Activated CD4-positive, alpha-beta memory T cell treated with anti-CD3 and anti-CD28 coated beads for 36 hours (primary cell): ENCODE measurements at places on chromosomes 5 and 9. TPM values are rescaled to one million over a fixed set of nuclear protein-coding genes. Genes with fewer than 3 reads are reported as not detected.

DNA sequence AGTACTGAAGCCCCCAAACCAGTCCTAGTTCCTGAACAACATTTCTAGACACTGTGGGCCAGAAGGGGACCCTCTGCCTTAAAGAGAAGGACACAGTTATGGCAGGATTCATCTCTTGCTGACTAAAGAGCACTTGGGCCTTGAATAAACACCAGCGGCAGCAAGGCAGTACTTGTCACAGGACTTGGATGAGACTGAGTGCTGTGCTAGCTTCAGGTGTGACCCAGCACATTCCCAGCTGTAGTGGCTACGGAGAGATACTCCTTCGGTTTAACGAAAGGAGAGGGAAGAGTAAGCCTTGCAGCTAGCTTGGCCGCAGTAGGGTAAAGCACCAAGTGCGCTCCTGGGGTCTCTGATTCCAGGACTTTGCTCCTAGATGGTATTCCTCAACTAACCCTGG is 10.9 kb upstream of the STX17 start:
- DNase-seq, result no peak

- no peak for DNase-seq
These were observed 21.4 kb downstream of the MEGF10 start for GRCh38 chr5:127311781-127312525.

DNA sequence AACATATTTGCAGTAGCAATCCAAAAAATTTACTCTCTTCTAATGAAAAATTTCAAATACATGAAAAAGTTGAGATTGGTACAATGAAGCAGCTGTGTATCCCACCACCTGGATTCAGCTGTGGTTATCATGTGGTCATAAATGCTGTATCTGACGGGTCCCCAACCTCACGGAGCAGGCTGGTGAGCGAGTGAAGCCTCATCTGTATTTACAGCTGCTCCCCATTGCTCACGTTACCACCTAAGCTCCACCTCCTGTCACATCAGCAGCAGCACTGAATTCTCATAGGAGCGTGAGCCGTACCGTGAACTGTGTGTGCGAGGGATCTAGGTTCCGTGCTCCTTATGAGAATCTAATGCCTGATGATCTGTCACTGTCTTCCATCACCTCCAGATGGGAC is 6.8 kb upstream of the RNF130 start:
- DNase-seq, result no peak

DNA sequence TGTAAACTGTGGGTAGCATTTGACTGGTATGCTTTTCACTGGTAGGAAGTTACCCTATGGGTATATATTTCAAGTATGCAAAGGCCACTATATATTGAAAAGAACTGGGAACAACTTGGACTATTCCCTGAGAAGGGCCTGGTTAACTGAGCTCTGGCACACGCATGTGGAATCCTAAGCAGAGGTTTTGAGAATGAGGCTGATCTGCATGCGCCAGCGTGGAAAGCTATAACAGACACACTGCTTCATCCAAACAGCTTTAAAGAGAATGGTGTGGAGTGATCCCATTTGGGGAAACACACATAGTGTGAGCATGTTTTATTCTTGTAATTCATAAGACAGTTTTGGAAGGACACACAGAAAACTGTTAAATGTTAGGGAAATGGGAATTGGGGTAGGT is 8.4 kb downstream of the NSG2 start:
- DNase-seq, result no peak

- DNase-seq, result no peak
These were observed 82.3 kb downstream of the SLC1A3 start for GRCh38 chr5:36688722-36689121.

GRCh38 chr5:156594406-156594805 is 255.7 kb upstream of the PPP1R2B start:
- DNase-seq, result no peak

- DNase-seq, result peak; percentile 85
These were observed 36.0 kb downstream of the SARDH start for GRCh38 chr9:133701981-133702797.

DNA sequence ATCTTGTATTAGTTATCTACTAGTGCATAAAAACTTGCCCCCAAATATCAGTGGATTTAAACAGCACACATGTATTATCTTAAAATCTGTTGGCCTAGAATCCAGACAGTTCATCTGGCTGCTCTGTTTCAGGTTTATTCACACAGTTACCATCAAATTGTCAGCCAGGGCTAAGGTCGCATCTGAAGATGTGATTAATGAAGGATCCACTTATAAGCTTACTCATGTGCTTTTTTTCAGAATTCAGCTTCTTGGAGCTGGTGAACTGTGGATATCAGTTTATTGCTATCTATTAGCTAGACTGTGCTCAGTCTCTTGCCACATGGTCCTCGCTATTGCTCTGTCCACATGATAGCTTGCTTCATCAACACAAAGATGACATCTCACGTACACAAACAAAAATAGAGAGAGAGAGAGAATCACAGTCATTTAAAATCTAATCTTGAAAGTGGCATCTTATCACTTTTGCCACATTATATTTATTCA is 81.5 kb downstream of the PRDM9 start:
- DNase-seq, result no peak

- no peak for DNase-seq
These were observed 265.4 kb upstream of the VLDLR start for GRCh38 chr9:2356041-2356790.

- no peak for DNase-seq
These were observed 289.2 kb upstream of the PTGER4 start for GRCh38 chr5:40390281-40391149.

DNA sequence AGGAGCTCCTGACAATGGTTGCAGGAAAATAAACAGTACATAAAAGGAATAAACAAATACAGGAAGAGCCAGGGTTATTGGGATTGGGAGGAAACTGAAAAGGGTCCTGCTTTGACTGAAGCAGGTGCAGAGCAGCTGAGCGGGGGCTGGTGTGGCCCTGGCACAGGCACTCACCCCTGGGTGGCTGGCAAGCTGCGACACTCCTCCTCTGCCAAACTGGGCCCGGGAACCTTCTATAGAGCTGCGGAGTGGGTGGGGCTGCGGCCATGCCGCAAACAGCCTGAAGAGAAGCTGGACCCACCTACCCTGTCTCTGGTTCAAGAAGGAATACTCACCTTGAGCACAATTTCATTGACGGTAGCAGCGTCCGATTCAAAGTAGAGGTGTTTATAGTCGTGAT is 182.5 kb downstream of the GAPVD1 start:
- no peak for DNase-seq

GRCh38 chr5:3751846-3752245 is 156.2 kb downstream of the IRX1 start:
- no peak for DNase-seq

DNA sequence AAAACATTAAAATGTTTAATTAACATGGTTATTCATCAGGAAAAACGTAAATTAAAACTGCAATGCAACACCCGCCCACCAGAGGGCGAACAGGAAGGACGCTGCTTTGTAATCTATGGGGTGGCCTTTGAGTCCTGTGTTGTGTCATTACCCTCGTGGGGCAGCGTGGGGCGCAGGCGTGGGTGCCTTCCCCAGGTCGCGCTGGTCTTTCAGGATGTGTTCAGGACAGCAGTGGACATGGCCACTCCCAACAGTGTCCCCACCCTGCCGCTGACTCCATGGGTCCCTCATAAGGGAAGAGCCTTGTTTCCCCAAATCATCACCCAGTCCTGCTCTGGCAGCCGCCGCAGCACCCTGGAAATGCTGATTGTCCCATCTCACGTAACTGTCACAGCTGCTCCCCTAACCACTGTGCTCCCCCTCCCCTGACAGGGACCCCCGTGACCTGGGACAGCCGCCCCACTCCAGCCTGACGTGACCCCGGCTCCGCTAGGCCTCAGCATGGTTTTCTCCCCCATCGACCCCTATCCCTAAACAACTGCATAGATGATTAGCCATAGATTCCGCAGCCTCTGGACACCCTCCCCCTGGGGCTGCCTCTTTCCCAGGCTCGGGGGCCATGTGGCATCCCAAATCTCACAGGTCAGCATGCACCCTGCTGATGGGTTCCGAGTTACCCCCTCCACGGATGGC is 36.4 kb downstream of the GLT6D1 start:
- DNase-seq, result peak; percentile 66

- no peak for DNase-seq
These were observed 1864.7 kb upstream of the ACO1 start for GRCh38 chr9:30519756-30520155.

DNA sequence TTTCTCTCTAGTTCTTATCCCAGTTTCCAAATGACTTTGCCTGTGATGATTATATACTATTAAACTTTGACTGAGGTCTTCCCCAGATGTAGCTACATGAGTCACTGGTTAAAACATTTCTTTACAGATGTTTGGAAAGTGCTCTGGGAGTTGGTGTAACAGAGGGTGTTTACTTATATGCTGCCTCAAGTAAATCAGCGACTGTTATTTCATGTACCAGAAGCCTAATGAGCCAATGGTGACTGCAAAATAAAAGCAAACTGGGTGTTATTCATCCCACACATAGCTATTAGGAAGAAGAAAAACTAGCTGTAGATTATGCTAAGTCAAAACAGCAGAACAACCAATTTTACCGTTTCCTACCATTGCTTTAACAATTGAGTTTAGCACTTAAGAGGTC is 929.7 kb upstream of the SEMA6A start:
- DNase-seq, result no peak

GRCh38 chr5:113176196-113176595 is 199.6 kb downstream of the DCP2 start:
- DNase-seq, result no peak

DNA sequence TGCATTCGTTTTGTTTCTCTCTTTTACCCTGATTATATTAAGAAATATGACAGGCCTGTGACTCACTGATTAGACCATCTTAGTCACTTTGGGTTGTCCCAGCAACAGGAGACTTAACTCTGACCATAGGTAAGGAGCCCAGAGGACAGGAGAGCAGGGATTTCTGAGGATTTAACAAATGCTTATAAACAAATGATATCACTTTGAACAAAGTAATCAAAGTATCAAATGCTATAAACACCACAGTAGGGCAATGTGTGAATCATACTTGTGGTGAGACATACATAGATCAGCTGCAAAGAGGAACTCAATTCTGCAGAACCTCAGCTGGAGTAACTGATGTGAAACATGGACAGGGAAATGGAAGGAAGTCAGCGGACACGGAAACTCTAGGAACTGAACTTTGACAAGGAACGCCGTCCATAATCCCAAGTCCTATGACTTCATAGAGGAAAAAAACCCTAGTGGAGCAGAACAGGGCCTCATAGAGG is 190.6 kb upstream of the MSX2 start:
- DNase-seq, result no peak

DNA sequence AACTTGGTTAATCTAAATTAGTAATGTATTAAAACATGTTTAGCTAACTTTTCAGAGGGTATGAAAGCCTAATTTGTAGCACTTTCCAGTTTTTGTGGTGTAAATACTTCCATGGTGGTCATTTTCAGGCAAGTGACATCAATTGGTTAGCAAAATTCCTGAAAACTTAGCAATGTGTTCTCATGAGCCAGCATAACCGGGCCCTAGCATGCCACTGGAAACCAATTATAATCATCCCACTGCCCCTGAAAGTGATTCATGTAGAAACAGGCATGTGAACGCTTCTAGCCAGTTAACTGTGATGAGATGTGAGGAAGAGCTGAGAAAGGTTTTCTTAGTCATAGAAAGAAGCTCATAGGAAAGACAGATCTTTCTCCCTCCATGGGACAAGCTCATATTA is 417.2 kb downstream of the TLR4 start:
- no peak for DNase-seq

DNA sequence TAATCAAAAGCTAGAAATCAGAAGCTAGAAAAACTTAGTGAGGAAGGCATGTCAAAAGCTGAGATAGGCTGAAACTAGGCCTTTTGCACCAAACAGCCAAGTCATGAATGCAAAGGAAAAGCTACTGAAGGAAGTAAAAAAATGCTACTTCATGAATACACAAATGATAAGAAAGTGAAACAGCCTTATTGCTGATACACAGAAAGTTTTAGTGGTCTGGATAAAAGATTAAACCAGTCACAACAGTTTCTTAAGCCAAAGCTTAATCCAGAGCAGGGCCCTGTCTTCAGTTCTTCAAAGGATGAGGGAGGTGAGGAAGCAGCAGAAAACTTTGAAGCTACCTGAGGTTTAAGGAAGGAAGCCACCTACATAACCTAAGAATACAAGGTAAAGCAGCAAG is 102.5 kb upstream of the SH3GL2 start:
- DNase-seq, result no peak

GRCh38 chr5:39176759-39177630 is 42.4 kb downstream of the FYB1 start:
- peak; percentile 77 for DNase-seq

GRCh38 chr5:151547364-151547763 is 43.8 kb downstream of the FAT2 start:
- no peak for DNase-seq

DNA sequence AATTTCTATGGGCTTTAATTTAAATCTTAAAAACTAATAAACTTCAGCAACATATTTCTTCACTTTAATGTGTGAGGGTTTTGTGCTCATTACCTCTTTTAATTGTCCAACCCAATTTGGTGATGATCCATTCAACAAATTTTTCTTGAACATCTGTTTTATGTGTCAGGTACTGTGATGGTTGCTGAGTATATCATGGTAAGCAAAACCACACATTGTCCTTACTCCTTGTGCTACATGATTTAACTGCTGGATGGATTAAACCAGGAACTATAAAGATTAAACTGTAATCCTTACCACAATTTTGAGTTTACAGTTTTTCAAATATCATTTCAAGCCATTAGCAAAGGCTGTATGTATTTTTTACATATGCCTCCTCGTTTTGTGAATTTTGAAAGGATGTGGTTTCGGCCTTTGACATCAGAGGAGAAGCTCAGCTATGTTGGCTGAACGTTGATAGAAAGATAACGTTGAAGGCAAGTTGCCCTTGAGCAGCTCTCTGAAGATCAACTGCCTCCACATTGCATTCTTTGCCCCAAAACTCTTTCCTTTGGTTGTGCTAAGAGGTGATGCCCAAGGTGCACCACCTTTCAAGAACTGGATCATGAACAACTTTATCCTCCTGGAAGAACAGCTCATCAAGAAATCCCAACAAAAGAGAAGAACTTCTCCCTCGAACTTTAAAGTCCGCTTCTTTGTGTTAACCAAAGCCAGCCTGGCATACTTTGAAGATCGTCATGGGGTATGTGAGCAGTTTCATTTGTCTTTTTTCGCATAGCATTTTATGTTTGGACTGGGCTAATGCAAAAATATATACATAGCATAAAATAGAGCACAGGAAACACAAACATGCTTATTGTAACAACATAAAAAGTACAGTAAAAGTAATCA is at the start of gene ITK:
Gene ITK (plus strand): TSS at position 467 of the 891 bp plus-strand sequence. CDS start 138 bp downstream, at position 605.
- peak; percentile 58 for DNase-seq

- no peak for DNase-seq
These were observed 7.2 kb upstream of the KCNIP1 start for GRCh38 chr5:170496662-170497028.

- DNase-seq, result no peak
These were observed 1398.7 kb downstream of the PTPRD start for GRCh38 chr9:9214066-9214465.

The LECT2 gene
- not detected for total RNA-seq

The SLC30A5 gene
- total RNA-seq, result 42.8 TPM

The SYK gene
- total RNA-seq, result not detected

The YIPF5 gene
- total RNA-seq, result 42.1 TPM

The GARNL3 gene
- total RNA-seq, result 3.9 TPM

The RBM18 gene
- 25.1 TPM for total RNA-seq

The SLCO6A1 gene
- total RNA-seq, result not detected

The CDH6 gene
- not detected for total RNA-seq

The DMGDH gene
- 1.7 TPM for total RNA-seq
